A375 (cell line): ENCODE measurements at places on chromosomes 13 and 19. TPM values are rescaled to one million over a fixed set of nuclear protein-coding genes. Genes with fewer than 3 reads are reported as not detected.

Gene GRIN2D
- not detected in 2 replicates for total RNA-seq

Gene LILRB2
- not detected in 2 replicates for total RNA-seq

Gene CARD8
- 15.3 and 17.5 TPM in 2 replicates for total RNA-seq

Gene CDX2
- 0.94 TPM in 1 of 2 replicates, not detected in the other for total RNA-seq

Gene RFPL4A
- total RNA-seq, result 1.0 and 2.7 TPM in 2 replicates

Gene ATXN8OS
- total RNA-seq, result not detected in 2 replicates

Gene ELAVL1
- 48.0 and 51.5 TPM in 2 replicates for total RNA-seq

Gene CABP5
- total RNA-seq, result not detected in 2 replicates

Gene CYP2B6
- total RNA-seq, result not detected in 2 replicates

Gene TMIGD2
- total RNA-seq, result not detected in 2 replicates

Gene PINLYP
- total RNA-seq, result 0.61 TPM in 1 of 2 replicates, not detected in the other

Gene COX6B2
- 0.08 and 0.26 TPM in 2 replicates for total RNA-seq

Gene SELENOV
- total RNA-seq, result not detected in 2 replicates

Gene RNF225
- 1.4 and 3.8 TPM in 2 replicates for total RNA-seq

Gene OR7G1
- total RNA-seq, result not detected in 2 replicates

Gene ZNF573
- 5.8 and 8.4 TPM in 2 replicates for total RNA-seq

Gene ACP7
- not detected in 2 replicates for total RNA-seq

Gene ZNF888
- total RNA-seq, result 2.7 and 4.0 TPM in 2 replicates

Gene VMAC
- 9.8 and 11.0 TPM in 2 replicates for total RNA-seq

Gene CYP2F1
- total RNA-seq, result not detected in 2 replicates
